Stimulated activated CD4-positive, alpha-beta T cell treated with anti-CD3 and anti-CD28 coated beads, Interleukin-1b, Interleukin-23, amount 100 ng/mL, for 48 hours (primary cell): ENCODE measurements at places on chromosomes 3 and 15.

GRCh38 chr3:185197068-185197467, 44.2 kb upstream of the C3orf70 start:
- DNase-seq: no peak

DNA sequence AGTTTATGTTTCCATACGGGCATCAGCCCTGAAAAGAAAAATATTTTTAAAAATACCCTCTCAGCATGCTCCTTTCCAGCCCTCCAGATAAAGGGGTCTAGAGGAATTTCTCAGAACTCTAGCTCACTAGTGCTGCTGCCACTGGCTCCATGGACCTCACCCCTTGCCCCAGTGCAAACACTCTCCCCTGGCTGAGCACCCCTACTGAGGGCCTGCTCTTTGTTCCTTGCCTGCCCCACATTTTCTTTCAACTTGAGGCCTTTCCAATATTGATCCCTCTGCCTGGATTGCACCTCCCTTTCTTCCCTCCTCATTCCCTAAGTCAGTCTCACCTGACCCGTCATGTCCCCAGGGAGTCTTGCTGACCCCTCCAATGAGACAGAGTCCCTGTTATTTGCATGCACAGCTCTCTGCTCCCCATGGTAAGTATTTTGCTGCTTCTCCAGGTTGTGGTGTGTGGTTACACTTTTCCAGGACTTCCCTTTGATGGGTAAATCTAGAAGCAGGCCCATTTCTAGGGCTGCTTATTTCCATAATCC, 196.5 kb downstream of the EPHB1 start:
- no peak for DNase-seq

GRCh38 chr3:169256796-169257522, 406.6 kb downstream of the MECOM start:
- no peak for DNase-seq

DNA sequence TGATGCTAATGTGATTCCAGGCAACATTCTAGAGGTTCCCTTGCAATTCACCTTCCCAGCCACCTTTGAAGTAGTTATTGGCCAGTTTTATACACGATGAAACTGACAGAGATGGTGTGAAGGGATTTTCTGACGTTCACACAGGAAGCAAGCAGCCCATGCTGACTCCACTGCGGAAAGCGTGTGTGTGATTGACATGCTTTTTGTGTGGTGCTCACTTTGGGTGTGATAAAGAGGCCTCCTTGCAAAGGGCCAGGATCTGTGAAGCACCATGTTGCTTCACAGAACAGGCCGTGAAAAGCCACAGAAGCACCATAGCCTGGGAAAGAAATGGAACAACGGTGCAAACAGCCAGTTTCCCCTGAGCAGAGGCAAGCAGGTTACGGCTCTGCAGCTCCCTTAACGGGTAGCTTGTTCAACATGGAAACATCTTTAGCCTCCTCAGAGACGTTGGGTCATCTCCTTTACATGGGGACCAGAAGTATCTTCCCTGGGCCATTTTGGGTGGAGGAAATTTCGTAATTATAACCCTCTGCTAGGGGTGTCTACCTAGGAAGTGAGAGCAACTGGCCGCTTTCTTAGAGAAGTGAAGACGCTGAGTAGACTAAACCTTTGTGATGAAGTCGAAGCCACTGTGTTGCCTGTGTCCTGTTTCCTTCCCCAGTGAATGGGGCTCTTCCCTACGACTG, 108.5 kb downstream of the APBA2 start:
- DNase-seq: peak; percentile 46

GRCh38 chr3:24686808-24687207, 192.2 kb upstream of the THRB start:
- DNase-seq: no peak

DNA sequence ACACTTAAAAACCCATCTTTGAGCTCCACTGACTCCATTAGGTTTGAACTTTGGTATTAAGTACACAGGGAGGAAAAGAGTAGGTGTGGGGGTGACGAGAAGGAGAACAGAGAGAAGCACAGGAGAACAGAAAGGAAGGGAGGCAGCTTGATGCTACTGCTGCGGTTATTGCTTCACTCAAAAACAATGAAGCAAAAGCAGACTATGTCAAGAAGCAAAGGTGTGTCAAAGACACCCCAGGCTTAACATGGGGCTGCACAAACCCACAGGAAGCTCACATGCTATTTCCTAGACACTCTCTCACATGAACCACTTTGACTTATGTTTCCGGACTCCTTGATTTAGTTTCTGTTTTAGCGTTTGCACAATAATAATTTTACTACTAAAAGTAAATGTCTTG, 961.0 kb upstream of the CFAP20DC start:
- DNase-seq: peak; percentile 70
